ENCODE measurements at places on chromosomes 7 and 10. TPM values are rescaled to one million over a fixed set of nuclear protein-coding genes. Genes with fewer than 3 reads are reported as not detected.

Gene DEPP1
- 97.3 TPM for total RNA-seq

DNA sequence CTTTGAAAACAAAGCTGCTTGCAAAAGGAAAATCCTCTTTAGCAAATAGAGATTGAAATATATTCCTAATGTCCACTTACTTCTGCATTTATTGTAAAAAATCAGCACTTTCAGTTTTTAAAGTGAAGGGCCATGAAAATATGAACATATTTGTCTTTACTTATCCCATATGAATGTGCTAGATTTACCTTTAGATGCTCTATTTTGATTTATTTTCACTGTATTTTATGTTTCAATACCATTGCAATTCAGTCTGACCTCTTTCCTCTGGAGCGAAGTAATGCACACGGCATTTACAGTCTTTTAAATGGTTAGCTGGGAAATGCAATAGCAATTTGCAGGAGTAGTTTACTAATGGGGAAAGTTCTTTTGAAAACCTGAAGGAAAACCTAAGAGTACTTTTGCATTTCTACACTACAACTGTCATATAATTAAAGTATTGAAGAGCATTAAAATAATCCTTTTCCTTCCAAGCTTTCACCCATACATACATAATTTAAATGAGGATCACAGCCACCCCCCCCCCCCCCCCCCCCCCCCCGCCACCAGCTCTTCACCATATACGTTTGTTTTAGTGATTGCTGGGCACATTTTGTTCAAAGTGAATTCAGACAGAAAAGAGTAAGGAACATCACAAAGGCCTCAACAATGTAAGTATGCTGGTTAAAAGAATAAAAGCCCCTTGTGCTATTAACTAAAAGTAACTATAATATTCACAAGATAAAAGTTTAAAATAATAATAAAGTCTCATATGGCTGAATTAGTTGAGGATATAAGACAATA, 3.5 kb downstream of the SKIDA1 start:
- no peak overlapping the region for H3K27ac ChIP-seq
- H3K4me3 ChIP-seq = peak overlapping the region; percentile 13
- peak; percentile 40 for DNase-seq
- no peaks in the 10 kb centered on the region for H3K36me3 ChIP-seq
- no peaks in the 10 kb centered on the region for H3K27me3 ChIP-seq

GRCh38 chr7:139823959-139824521, 5.0 kb upstream of the TBXAS1 start:
- H3K27ac ChIP-seq = no peak overlapping the region
- H3K27me3 ChIP-seq = peaks cover 7% of the 10 kb centered on the region
- peak; percentile 92 for DNase-seq
- H3K36me3 ChIP-seq = no peaks in the 10 kb centered on the region

DNA sequence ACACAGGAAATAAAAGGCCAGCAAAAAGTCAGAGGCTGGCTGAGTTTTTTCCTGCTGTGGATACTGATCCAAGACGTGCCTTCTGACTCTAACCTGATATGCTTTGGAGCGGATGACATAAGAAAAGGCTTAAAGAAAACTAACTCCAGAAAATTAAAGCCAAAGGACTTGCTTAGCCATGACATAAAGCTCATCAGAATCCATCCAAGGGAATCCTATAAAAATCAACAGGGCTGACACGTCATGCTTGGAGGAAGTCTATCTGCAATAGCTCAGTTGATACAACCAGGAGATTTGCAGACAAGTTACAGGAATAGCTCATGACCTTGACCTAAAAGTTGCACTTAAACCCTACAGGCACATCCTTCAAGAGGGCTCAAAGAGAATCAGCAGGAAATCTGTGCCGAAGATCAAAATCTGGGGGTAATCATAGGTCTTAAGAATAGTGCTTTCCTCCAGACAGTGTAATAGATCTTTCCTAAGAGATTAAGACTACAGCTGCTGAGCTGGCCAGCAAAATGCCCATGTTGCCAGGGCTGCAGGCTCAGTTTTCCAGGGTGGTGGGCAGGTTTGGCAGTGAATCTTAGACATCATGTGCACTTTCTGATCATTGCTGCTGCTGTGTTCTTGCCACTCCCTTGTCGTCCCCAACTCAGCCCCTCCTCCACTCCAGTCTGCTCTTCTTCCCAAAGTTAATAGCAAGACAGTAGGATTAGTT, 111.5 kb upstream of the SVIL start:
- no peaks in the 10 kb centered on the region for H3K36me3 ChIP-seq
- H3K27me3 ChIP-seq = no peaks in the 10 kb centered on the region
- no peak overlapping the region for H3K27ac ChIP-seq
- peak; percentile 47 for DNase-seq

DNA sequence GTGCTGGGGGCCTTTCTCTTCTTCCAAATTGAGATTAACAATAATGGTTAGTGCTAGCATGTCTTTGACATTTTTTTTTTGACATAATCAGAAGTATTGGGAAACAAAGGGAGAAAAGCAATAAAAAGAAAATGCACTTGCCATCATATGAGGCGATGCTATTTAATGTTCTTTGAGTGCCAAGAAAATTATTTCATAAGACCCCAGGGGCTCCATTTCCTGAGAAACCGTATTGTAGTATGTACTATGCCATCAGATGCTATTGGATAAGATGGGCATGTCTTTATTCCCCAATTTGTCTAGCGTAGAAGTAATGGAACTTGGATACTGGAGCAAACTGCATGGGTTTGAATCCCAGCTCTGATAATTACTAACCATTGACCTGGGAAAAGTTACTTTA, 408.9 kb downstream of the ADRA2A start:
- H3K36me3 ChIP-seq = no peaks in the 10 kb centered on the region
- DNase-seq = no peak
- no peak overlapping the region for H3K4me3 ChIP-seq
- no peaks in the 10 kb centered on the region for H3K4me1 ChIP-seq
- no peaks in the 10 kb centered on the region for H3K27me3 ChIP-seq

DNA sequence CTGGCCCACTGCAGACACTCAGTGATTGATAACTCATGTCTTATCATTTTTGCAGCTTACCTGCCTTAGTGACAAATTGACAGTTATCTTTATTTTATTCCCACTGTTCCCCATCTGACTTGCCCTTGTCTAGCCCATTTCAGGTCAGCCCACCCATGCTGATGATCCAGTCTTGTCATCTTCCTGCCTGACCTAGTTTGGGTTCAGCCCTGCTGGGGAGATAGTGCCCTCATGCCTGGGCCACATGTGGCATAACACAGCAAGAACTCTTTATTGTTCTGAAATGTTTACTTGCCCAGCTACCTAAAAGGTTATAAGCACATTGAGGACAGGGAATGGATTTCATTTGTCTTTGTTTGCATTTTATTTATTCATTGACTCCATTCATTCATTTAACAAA, 75.6 kb downstream of the ENTPD1 start:
- no peaks in the 10 kb centered on the region for H3K4me1 ChIP-seq
- no peak overlapping the region for H3K4me3 ChIP-seq
- H3K27ac ChIP-seq = no peak overlapping the region
- no peak for DNase-seq
- no peaks in the 10 kb centered on the region for H3K36me3 ChIP-seq

All from fibroblast of lung (primary cell).